KG1 (cell line): ENCODE measurements at places on chromosomes 13 and 19.

- DNase-seq, result peak; percentile 73
Measured at GRCh38 chr19:2702170-2703076, at the start of gene GNG7. TSS of gene GNG7 (minus strand) at chr19:2702694. CDS start at chr19:2520688, 182,006 bp downstream.

DNA sequence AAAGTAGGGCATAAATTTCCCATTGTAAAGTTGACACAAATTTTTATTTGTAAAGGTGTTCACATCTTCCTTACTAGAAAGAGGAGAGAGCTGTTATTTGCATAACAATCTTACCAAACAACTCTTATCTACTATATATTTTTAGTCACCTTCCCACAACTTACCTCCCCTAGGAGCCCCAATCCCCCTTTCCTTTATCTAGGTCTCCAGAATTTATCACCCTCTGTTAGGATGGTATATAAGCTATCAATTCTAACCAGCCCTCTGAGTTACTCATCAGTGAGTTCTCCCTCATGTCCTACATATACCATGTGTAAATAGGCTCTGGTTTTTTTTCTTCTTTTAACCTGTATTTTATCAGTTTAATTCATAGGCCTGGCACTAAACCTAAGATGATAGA is 62.2 kb downstream of the DCT start:
- no peak for DNase-seq

DNA sequence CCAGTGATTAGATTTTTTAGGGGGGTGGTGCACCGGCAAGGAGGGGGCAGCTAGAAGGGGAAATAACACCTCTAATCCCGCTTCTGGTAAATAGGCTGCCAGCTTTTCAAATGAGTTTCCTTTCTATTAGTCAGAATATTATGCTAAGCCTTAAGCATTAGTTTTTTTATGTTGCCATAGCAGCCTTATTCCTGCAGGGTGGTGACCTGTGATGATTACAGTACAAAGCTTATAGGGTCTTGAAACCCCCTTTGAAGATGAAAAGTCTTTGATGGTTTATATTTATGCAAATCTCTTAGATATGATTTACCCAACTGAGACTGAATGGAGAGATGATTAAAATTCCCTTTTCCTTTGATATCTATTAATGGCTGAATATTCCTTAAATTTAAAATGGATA is 109.8 kb downstream of the ZIC5 start:
- no peak for DNase-seq

GRCh38 chr13:110593430-110594130 is 21.8 kb upstream of the NAXD start:
- DNase-seq, result peak; percentile 29

GRCh38 chr19:51026554-51026831 is at the start of gene KLK11:
TSS of gene KLK11 (minus strand) at chr19:51026616. CDS start at chr19:51025631, 985 bp downstream.
- no peak for DNase-seq

- DNase-seq, result no peak
Measured at GRCh38 chr13:106494936-106495335, 40.5 kb downstream of the EFNB2 start.

GRCh38 chr19:33472226-33472625 is 49.4 kb downstream of the PEPD start:
- no peak for DNase-seq

- DNase-seq, result no peak
Measured at GRCh38 chr13:34345258-34345965, 527.5 kb downstream of the RFC3 start.

DNA sequence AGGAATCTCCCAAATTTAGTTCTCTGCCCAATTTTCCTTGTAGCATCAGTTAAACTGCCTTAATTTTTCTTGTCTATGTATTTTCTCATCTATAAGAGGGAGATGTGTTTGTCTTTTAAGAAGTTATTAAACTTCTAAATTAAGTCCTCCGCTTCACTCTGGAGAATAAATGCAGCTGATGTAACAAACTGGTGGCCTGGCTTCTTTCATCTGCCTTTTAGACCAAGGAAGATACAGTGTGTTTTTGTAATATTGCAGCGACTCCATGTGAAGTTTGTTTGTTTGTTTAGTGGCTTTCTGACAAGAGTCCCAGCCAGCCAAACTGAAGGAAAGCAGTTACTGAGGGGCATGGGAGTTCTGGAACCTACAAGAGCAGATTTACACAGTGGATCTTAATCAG is 56.4 kb downstream of the KLF12 start:
- no peak for DNase-seq

GRCh38 chr13:42239644-42240043 is 32.3 kb upstream of the AKAP11 start:
- no peak for DNase-seq

GRCh38 chr19:49546825-49547565 is 19.2 kb downstream of the RCN3 start:
- peak; percentile 73 for DNase-seq

DNA sequence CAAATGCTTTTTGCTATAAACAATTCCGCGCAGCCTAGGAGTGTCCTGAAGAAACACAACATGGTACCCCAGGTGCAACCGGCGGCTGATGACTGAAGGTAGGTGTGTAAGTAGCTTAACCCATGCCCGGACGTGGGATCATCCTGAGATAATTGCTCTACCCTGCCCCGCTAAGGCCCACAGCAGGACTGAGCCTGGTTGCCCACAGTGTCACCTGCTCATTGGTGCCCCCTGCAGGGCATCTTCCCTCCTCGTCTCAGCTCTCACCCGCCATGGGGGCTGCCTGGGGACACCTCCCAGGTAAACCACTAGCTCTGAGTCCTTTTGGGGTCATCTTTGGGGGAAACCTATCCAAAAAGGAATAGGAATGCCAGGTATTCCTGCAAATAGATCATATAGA is 22.3 kb downstream of the TMEM161A start:
- no peak for DNase-seq
